ENCODE measurements at places on chromosomes 1 and 21.

DNA sequence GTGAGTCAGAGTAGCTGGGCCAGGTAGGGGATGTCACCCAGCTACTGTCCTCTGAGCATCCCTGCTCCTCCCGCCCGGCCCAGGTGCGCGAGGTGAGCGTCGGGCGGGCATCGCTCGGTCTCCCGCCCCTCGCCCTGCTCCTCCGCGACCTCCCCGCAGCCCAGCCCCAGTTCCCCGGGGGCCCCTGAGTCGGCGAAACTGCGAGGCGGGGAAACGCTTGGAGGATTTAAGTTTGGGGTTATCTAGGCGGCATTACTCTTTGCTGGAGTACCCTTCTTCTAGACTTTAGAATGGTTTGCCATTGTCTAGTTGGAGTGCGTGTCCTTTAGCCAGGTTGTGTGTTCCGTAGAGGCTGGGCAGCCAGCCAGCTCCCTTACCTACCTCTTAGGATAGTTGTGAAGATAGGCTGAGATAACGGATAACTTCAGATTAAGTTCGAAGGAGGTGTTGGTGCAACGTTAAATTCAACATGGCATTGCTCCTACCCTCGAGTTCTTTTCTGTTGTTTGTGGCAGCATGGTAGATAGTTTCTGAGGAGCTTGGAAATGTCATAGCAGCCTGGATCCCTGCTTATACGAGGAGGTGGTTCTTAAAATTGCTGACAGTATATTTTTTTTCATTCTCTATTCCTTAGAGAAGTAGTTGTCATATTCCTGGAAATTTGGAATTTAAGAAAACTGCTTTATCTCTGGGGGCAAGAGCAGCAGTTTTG is 697 bp downstream of the AGO3 start:
- no peak for DNase-seq

- DNase-seq: no peak
Measured at GRCh38 chr1:181104042-181104789, 15.7 kb downstream of the IER5 start.

DNA sequence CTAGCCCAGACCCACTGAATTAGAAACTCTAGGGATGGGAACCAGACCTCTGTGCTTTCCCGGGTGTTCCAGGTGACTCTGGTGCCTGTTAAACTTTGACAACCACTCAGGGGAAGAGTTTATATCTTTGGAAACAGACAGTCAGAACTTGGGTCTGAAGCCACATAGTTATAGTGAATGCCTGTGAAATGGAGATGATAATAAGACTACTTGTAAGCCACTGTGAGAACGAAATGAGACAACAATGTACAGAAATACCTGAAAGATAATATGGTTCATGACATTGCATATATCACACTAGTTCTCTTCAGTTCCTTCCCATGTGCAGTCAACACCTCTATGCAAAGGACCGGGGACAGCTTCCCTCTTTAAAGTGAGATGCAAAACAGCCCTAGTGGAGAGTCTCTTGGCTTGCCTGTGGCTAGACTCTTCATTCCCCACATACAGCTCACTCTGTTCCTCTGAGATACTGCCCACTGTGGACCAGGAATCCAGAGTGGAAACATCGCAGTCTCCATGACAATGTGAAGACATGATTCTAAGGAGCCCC is 287.5 kb downstream of the ASTN1 start:
- DNase-seq: no peak

- peak; percentile 33 for DNase-seq
Measured at GRCh38 chr21:34807881-34808568, 139.2 kb downstream of the CLIC6 start.

DNA sequence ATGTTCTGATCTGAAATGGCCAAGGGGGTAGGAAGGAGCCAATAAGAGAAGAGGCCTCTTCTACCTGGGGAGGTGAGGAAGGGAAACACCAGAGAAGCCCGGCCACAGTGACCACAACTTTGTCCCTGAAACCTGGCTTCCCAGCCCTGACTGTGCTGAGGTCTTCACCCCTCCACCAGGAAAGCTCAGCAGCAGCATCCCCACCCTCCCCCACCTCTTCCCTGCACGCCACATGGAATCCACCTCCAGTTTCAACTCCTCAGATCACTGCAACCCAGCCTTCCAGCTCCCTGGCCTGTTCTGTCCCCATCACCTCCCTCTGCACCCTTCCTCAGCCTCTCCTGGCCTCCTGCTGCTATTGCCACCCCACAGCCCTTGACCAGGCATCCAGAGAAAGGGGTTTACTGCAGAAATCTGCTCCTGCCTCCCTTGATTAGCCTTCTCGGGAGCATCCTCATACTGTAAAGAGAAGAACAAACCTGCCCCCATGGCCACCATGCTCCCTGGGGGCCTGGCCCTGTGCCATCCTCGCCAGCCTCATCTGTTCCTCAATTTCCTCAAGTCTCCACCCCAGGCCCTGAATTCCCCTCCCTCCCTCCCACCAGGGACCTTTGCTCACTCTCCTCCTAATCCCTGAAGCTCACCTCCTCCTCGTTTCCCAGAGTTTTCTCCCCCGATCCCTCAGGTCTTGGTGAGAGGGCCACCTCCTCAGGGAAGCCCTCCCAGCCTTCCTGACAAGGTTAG is 450.9 kb downstream of the MATN1 start:
- no peak for DNase-seq

GRCh38 chr1:184734980-184735379 is 19.7 kb downstream of the EDEM3 start:
- DNase-seq: no peak

DNA sequence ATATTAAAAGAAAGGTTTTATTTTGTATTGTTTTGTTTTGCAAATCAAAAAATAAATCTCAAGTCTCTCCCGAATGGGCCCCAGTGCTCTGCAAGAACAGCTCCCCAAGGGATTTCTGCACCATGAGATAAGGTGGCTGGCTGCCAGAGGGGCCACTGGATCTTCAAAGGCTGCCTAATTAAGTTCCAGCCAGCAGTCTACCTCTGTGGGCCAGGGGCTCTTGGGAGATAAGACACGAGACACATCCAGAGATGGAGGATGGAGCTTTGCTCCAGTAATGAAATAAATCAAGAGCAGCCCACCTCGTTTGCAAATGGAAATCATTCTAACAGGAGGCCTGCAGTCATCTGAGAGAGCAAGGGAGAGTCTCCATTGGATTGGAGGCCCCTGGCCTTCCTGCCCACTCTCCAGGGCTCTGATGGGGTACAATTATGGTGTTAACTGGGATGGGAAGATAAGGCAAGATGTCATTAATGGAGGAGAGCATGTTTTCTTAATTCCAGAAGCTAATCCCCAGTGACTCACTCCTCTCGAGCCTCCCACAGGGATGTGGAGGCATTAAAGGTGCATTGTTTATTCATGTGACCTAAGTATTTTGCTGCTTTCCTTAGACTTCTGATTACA is 155.2 kb upstream of the KAZN start:
- no peak for DNase-seq

DNA sequence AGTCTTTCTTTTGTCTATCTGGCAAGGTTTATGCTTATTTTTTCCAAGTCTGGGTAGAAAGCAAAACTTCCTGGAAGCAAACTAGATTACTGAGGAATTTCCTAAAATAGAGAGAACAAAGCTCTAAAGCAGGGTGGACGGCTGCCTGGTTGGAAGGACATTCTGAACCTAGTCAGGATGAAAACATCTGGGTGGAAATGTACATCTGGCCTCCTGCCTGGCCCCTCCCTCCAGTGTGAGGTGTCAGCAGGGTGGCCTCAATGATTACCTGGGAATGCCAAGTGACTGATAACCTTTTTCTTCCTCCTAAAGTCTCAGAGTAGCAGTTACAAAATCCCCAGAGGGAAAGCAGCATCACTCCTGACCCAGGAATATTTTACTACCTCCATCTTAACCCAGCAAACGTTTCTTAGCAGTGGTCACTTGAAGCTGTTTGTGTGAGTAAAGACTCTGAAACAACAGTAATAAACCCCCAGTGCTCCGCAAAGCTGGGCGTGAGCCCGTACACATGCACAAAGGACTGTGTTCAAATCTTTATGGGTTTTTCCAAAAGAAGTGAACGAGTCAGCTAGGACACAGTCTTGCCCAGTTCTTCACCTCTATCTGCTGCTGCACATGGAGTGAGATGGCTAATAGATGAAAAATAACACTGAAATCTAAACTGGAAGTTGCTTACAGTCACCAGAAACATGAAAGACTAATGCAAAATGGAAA is 18.9 kb downstream of the ANGPTL7 start:
- no peak for DNase-seq

GRCh38 chr1:15429701-15430149 is 8.5 kb upstream of the CTRC start:
- no peak for DNase-seq

GRCh38 chr1:51264451-51264850 is 28.4 kb downstream of the RNF11 start:
- DNase-seq: no peak

DNA sequence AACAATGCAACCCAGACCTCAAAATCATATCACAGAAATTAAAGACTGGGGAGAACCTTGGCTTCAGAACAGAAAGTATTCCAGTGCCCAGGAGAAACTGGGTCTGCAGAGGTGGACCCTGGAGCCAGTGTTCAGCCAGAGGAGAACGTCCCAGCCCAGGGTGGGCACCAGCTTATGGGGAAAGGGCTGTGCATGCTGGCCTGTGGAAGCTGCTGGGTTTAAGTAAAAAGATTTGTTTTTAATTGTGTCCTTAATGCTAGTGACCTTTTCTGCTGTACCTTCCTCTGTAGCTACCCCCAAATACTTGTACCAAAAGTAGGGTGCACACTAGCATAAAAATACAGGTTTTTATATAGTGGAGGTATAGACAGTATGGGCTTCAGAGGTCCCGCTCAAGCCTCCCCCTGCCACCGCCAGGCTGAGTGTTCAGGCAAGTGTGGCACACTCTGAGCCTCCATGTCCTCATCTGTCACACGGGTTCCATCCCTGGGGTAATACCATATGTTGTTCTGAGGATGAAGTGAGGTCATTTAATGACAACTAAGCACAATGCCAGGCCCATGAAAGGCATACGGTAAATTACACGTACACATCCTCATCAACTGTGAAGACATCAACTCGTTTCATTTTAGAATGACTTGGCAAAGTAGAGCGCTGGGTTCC is 47.0 kb downstream of the SLC37A1 start:
- DNase-seq: no peak

DNA sequence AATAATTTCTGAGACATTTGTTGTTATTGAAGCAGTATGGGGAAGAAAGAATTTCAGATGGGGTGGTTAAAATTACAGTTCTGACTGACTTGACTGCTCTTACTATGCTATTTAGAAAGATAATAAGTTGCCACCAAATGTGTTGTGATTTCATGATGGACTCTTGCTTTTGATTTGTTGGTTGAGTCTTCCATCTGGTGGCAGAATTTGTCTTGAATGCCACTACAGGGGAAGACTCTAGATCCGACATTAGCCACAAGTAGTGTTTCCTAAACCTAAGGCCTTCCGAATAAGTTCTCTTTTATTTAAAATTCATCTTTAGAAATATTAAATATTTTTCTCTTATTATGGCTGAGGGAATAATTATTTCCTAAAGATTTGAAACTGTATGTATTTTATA is 190.9 kb upstream of the ADGRL4 start:
- no peak for DNase-seq

GRCh38 chr1:181551249-181551648 is 67.9 kb downstream of the CACNA1E start:
- DNase-seq: no peak

GRCh38 chr1:1534401-1535154 is 5.8 kb downstream of the TMEM240 start:
- no peak for DNase-seq

GRCh38 chr1:36183309-36183856 is 27.4 kb downstream of the MAP7D1 start:
- DNase-seq: no peak

DNA sequence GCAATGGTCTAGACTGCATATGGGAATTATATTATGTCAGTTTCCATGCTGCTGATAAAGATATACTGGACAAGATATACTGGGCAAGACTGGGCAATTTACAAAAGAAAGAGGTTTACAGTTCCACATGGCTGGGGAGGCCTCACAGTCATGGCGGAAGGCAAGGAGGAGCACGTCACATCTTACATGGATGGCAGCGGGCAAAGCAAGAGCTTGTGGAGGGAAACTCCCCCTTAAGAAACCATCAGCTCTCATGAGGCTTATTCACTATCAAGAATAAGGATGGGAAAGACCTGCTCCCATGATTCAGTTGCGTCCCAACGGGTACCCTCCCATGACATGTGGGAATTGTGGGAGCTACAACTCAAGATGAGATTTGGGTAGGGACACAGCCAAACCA is 21.2 kb downstream of the CCT8 start:
- no peak for DNase-seq

GRCh38 chr1:218939095-218939494 is 234.6 kb upstream of the LYPLAL1 start:
- no peak for DNase-seq

DNA sequence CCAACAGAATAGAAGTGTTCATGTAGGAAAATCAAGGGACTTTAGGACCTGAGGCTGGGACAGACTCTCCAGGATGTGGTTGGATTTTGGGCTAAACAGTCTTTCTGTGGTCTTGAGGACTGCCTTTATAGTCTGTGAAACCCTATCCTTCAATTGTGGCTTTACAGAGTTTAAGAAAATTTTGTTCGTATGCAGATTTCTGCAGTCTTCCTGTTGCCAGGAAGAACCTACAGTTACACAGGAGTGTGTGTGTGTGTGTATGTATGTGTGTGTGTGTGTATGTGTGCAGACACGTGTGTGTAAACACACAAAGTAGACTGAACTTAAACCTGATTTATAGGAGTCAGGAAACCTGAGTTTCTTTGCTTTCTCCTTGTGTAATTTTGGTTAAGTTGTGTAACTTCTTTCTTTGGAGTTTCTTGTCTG is 22.8 kb downstream of the NEK7 start:
- peak; percentile 44 for DNase-seq

DNA sequence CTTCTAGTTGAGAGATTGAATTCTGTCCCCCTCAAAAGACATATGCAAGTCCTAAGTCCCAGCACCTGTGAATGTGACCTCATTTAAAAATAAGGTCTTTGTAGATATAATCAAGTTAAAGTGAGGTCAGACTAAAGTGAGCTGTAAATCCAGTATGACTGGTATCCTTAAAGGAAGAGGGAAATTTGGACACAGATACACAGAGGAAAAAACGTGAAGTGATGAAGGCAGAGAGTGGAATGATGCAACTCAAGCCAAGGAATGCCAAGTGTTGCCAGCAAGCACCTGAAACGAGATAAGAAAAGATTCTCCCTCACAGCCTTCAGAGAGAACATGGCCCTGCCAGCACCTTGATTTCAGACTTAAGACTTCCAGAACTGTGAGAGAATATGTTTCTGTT is 444.7 kb upstream of the VAMP3 start:
- no peak for DNase-seq

All from central memory CD4-positive, alpha-beta T cell (primary cell).